ENCODE measurements at places on chromosomes 2 and 18. TPM values are rescaled to one million over a fixed set of nuclear protein-coding genes. Genes with fewer than 3 reads are reported as not detected.

GALNT14 gene
- polyA plus RNA-seq: 48.7 TPM

NAGK gene
- 84.3 TPM for polyA plus RNA-seq

C2orf15 gene
- 13.5 TPM for polyA plus RNA-seq

CREG2 gene
- 0.85 TPM for polyA plus RNA-seq

ANKRD36C gene
- polyA plus RNA-seq: 16.4 TPM

CSRNP3 gene
- 11.0 TPM for polyA plus RNA-seq

CRYGC gene
- polyA plus RNA-seq: not detected

SKOR2 gene
- polyA plus RNA-seq: not detected

CHST10 gene
- 22.5 TPM for polyA plus RNA-seq

CIB4 gene
- 0.50 TPM for polyA plus RNA-seq

SLC4A5 gene
- polyA plus RNA-seq: 1.4 TPM

HOXD8 gene
- polyA plus RNA-seq: 193 TPM

CPO gene
- 1.2 TPM for polyA plus RNA-seq

KLF7 gene
- polyA plus RNA-seq: 21.3 TPM

HTR2B gene
- polyA plus RNA-seq: 15.6 TPM

DPYSL5 gene
- 5.5 TPM for polyA plus RNA-seq

SCN3A gene
- 0.18 TPM for polyA plus RNA-seq

SLC14A1 gene
- 4.5 TPM for polyA plus RNA-seq

CFAP65 gene
- polyA plus RNA-seq: 0.40 TPM

TUBB8B gene
- 0.64 TPM for polyA plus RNA-seq

SPATA3 gene
- polyA plus RNA-seq: not detected

LHCGR gene
- 0.24 TPM for polyA plus RNA-seq

Measured in right renal cortex interstitium (tissue), 3 donors.